ENCODE measurements at places on chromosomes 7 and 10. TPM values are rescaled to one million over a fixed set of nuclear protein-coding genes. Genes with fewer than 3 reads are reported as not detected.

The TMEM176A gene
- polyA plus RNA-seq = 122 TPM

GRCh38 chr10:7334642-7334964, 76.2 kb downstream of the SFMBT2 start:
- no peak for DNase-seq

GRCh38 chr7:135537905-135538304, 19.8 kb upstream of the NUP205 start:
- no peak for DNase-seq

The ATP6V0E2 gene
- 28.1 TPM for polyA plus RNA-seq

- no peak for DNase-seq
Measured at GRCh38 chr10:61943674-61944378, 42.3 kb downstream of the ARID5B start.
